Cerebellar nuclear complex (tissue), 1 donor: ENCODE measurements at places on chromosomes 13 and 19.
A peak's percentile ranks its signal among the peaks of the same experiment; 100 is the strongest.

- DNase-seq, result peak; percentile 11
These were observed 51.2 kb downstream of the NLRP12 start for GRCh38 chr19:53772943-53773342.

DNA sequence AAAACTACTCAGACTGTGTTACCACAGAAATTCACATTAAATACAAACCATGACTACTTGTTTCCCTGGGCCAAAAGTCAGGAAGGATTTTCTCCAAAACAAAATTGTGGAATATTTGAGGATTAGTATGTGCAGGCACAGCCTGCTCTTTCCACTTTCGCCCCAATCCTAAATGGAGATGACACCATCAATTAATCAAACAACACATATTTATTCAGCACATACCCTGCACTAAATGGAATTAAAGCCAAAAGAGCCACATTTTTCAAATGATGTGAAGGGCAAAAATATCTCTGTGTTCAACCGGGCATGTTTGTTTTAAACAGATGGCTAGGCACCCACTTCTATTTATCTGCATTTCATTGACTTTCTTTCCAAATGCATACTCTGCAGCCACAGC is 523.1 kb downstream of the DCT start:
- no peak for DNase-seq

- no peak for DNase-seq
These were observed 23.4 kb downstream of the MBD3L2B start for GRCh38 chr19:6997679-6998445.

DNA sequence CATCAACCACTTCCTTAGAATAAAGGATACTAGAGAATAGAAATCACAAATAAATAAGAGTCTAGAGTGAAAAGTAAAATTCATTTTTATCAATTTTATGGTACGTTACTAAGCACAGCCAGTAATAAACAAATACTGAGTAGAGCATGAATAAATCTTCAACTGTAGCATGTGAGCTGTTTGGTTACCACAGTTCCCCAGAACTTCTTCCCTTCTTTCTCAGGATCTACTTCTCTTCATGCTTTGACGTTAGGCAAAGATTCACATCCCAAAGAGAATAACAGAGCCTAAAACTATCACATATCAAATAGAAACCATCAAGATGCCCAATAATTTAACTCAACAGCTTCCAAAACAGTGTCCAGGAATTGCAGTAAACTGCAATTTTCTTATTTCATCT is 7.4 kb downstream of the RUBCNL start:
- DNase-seq, result no peak

DNA sequence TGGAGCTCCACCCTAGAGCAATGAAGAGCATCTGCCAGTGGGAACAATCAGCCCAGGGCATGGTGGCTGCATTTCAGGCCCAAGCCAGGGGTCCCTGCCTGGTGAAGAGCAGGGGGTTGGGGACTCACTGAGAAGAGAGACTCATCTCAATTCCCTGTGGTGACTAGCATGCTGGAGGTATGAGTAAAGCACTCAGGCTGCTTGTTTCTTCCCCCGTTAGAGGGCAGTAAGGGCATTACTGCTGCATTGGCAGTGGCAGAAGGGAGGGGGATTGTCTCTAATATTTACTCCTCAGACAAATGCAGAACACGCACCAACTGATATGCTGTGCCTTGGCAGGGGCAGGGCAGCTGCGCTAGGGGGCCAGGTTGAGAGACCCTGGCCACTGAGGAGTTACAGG is 329.1 kb downstream of the SLITRK5 start:
- DNase-seq, result no peak

DNA sequence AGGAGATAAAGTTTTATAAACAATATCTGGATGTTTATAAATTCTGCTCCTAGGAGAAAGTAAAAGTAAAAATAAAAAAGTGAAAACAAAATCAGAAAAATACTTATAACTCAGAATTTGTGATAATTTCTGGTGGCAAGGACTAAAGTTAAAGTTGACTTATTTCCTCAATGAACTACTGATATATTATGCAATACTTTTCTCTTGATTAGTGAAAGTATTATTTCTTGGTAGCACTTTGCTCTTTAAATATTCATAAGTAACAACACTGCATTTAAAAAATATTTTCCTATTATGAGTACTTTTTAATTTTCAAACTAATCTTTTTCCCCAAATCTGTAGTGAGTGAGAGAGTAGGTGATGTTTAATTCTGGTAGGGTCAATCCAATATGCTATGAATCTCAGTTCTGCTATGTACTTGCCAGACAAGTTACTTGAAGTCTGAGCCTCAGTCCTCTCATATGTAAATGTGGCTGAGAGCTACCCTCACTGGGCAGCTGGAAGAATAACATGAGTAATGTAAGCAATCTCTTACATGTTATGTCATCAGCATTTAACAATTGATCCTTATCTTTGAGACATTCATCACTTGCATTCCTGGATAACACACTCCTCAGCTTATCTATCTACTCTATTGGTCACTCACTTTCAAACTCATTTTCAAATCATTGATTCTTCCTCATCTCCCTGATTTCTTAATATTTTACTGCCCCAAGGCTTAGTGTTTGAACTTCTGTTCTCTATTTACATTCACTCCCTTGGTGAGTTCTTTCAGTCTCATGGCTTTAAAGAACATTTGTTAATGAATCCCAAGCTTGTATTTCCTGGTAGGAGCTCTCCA is 239.0 kb downstream of the RGCC start:
- no peak for DNase-seq

- DNase-seq, result no peak
These were observed 670.8 kb downstream of the PCDH17 start for GRCh38 chr13:58302349-58302748.

DNA sequence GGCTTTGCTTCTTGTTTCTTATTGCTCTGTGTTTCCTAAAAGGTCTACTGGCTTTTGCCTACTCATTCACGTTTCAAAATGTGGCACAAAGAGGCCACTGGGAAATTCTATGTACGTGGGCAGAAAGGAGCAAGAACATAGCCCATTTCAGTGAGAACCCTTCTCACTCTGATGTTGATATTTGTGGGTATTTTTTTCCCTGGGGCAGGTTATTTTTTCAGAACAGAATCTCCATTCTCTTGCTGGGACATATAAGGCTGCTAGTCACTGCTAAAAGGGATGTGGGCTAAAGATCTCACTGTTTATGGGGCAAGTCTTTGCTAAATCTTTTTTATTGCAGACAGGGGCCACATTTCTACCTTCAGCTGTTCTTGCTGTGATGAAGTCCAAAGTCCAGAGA is 27.1 kb downstream of the EDNRB start:
- DNase-seq, result no peak

- DNase-seq, result no peak
These were observed 70.8 kb downstream of the LNX2 start for GRCh38 chr13:27549406-27549981.

DNA sequence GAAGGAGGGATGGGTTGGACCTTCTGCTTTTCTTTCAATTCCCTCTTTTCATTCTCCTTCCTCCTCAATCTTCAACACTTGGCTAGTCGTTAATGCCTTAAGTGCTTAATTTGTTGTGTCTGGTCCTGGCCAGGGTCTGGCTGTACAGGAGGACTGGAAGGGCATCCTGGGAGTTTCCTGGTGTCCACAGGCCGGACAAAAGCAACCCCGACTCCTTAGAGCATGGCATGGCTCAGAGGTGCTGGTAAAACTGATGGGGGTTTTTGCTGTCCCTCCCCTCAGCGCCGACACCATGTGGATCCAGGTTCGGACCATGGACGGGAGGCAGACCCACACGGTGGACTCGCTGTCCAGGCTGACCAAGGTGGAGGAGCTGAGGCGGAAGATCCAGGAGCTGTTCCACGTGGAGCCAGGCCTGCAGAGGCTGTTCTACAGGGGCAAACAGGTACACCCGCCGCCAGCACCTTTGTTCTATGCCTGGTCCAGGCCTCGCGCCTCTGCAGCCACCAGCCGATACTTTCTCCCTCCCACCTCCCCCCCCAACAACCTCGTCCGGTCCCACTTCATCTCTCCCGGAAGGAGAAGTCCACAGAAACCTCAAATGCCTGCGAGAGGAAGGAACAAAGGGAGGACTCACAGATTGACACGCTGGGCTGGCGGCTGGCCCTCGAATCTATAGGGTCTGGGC is 1.4 kb downstream of the UHRF1 start:
- DNase-seq, result no peak

DNA sequence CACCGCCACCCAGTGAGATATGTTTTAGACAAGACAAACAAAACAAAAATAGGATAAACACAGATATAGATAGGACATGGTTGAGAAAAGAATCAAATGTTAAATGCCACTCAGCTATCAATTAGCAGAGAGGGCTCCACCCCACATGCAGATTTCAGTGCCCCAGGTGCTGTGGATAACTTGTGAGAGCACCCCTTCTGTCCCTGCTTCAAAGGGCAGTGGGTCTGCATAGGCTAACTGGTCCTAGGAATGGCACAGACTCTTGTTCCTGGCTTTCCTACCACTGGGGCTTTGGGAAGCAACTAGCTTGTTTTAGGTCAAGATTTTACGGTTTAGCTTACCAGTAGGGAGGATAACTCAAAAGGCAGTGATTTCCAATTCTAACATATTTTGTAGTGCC is 460.3 kb downstream of the TSHZ3 start:
- DNase-seq, result no peak

GRCh38 chr19:7975037-7975436 is 30.4 kb downstream of the ELAVL1 start:
- peak; percentile 74 for DNase-seq

GRCh38 chr19:38799104-38799503 is 10.1 kb downstream of the LGALS7B start:
- no peak for DNase-seq

GRCh38 chr13:40316301-40316700 is 350.1 kb downstream of the FOXO1 start:
- DNase-seq, result no peak

- no peak for DNase-seq
These were observed 11.2 kb upstream of the ZNF358 start for GRCh38 chr19:7504684-7505083.

- DNase-seq, result peak; percentile 99
These were observed at the start of gene INTS6 for GRCh38 chr13:51452361-51453206. Gene INTS6 (minus strand): TSS chr13:51453036. CDS start chr13:51452525, 511 bp downstream.

DNA sequence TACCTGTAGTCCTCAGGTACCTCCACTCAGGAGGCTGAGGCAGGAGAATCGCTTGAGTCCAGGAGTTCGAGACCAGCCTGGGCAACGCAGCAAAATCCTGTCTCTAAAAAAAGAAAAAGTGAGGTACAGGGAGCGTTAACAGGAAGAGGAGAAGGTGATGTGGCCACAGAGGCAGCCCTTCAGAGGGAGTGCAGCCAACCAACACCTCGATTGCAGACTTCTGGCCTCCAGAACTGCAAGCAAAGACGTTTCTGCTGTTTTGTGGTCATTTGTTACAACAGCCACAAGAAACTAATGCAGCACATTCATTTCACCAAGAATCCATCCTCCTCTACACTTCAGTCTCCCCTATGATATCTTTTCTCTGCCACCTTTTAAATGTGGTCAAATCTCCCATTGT is 145.2 kb downstream of the USP12 start:
- DNase-seq, result no peak

DNA sequence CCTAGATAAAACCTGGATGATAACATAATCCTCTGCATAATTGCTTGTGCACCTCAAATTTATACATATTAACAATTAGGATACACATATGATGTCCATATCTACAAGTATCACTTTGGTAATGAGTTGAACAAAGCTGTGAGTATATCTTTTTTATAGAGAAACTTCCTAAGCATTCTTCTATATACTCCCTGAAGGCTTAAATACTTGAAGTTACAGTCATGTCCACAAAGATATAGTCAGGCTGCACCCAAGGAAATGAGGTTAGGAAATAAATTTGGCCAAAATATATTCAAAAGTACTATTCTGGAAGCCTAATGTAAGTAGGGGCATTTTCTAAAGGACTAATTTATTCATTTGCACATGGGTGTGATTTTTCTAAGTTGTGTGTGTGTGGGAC is 761.5 kb downstream of the PCDH9 start:
- no peak for DNase-seq

DNA sequence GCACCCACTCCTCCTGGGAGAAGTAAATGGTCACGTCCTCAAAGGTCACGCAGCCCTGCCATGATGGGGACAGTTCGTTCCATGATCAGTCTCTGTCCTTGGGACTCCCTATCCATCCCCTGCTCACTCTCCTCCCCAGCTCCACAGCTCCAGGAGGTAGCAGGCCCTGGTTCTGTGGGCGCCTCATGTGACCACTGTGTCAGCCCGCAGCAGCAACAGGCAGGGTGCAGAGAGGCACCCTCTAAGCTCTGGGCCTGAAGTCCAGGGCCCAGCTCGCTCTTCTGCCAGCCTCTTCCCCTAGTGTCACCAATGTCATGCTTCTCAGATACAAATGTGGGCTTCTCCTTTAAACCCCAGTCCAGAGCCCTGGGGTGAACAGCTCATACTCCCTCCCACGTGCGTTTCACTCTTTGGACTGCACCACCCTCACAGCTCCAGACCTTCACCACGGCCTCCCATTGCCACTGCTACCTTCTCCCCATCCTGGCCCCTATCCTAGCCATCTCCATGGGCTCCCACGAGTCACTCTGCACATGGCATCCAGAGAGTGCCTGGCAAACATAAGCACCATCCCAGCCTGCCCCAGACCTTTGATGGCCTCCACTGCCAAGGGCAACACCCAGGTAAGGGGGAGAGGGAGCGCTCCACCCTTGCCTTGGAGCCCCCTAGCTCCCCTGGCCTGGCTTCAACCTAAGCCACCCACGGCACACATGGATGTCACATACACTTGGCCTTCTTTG is 2.9 kb downstream of the ZNF792 start:
- DNase-seq, result no peak

DNA sequence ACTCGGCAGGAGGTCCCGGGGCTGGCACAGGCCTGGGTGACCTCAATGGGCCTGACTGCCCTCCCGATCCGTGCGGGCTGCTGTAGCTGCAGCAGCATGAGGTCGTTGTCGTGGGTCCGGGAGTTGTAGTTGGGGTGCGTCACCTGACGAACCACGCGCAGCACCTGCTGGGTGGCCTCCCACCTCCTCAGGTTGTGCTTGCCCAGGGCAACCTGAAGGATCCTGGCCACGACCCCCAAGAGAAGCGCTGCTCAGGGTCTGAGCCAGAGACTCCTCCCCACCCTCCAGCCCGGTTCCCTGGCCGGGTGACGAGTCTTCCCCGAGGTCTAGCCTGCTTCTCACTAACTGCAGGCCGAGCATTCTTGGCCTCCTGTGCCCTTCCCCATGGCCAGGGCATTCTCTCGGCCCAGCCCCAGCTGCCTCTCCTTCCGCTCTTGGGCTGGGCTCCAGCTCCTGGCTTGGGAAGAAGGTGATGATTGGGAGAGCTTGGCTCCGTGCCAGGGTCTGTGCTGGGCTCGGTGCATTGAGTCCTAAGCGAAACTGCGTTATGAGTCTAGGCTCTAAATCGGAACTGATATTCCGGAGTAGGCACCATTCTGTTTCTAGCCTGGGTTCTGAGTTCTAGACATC is 3.1 kb downstream of the KLK14 start:
- DNase-seq, result no peak
